ENCODE measurements at places on chromosomes 5 and 9.

DNA sequence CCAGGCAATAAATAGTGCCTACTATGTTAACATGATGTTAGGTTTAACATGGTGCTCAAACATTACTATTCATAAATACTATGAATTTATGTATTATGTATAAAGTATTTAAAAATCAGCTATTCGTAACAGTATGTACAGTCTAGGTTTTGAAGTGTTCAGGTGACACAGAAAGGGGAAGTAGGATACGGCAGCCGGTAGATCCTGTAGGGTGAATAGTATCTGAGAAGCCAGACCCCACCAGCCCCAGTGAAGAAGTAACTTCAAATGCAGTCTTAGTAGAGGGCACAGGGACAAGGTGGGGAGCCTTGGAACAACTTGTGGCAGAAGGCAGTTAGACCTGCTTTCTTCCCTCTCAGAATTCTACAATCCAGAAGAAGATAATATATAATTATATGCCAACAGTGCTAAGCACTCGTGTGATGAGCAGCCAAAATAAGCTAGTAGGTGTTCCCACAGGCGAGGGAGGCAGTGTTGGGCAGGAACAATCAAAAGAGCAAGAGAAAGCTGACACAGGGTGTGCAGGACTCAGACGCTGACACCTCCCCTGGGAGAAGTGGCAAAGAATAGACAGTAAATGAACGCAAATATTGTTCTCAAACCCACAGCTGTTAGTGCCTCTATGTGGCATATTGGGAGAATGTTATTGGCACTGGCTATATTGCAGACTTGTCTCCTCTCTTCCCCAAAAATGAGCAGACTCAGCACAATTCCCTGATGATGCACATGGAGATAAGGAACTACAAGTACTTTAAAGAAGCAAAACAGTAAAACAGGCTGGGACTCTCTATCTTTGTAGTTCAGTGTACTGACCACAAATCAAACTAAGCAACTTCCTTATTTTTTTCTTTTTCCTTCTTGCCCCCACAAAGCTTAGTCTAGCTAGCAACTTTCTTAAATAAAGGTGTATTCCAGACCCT is 4.6 kb downstream of the ZNF367 start:
- DNase-seq, result no peak

DNA sequence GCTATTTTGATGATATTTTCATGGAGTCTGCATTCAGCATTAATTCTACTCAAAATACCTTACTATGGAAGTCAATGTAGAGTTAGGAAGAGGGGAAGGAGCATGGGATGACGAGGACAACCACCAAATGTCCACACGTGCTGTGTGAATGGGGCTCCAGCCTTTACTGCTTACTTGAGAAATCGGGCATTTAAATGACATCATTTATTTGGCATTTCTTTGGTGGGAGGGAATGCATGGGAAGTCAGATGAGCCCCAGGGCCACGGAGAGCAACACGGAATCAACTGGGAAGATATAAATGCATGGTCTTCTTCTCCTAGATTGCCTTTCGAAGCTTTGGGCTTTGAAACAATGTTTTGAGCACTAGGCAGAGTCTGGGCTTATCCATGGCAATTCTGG is 458.5 kb upstream of the KLF4 start:
- DNase-seq, result no peak

DNA sequence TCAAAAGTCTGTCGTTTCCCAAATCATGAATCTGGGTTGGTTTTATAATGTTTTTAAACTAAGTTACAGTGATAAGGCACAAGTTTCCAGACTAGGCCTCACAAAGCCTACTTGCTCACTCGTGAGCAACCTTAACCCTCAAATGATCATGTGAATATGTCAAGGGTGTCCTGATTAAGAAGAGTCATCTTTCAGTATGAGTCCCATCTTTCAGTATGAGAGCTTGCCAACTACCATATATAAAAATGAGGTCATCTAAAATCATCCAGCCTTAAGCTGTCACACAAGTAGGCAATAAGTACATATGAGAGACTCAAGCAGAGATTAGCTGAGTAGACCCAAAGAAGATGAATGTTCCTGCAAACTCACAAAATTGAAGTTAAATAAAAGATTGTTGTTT is 668.4 kb upstream of the FAM174A start:
- DNase-seq, result peak; percentile 51

DNA sequence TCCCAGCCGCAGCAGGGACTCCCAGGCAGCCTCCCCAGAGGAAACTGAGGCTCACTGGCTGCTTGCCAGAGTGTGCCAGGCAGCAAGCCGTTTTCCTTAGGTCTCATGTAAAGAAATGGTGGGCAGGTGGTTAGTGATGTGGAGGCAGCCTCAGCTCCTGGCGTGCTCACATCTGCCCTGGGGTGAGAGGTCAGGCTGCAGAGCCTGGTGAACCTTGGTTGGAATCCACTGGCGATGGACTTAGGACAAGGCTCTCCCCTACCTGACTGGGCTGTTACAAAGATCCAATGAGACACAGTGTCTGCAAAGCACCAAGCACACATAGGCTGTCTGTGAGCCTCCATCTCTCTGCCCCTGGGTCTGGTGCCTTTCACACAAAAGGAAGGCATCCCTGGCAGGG is 30.9 kb downstream of the LHX6 start:
- DNase-seq, result no peak

DNA sequence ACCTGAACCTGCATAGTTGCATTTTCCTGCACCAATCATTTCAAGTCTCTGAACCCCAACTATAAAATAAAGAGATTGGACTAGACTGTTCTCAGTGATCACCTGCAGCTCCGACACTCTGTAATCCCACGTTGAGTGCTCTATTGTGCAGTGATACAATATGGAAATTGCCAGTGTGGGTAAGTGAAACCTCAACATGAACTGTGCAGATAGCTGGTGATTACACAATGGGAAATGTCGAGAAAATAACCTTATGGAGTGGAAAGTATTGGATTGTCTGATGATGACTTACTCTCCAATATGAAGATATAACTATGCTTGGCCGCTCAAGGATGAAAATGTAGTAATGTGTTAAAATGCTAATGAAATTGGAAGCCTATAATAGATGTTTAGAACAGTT is 293.1 kb upstream of the BRINP1 start:
- no peak for DNase-seq

- DNase-seq, result peak; percentile 5
Observed at GRCh38 chr5:68962757-68963484, 130.9 kb upstream of the SLC30A5 start.

- no peak for DNase-seq
Observed at GRCh38 chr9:124794902-124795491, 18.1 kb downstream of the OLFML2A start.

DNA sequence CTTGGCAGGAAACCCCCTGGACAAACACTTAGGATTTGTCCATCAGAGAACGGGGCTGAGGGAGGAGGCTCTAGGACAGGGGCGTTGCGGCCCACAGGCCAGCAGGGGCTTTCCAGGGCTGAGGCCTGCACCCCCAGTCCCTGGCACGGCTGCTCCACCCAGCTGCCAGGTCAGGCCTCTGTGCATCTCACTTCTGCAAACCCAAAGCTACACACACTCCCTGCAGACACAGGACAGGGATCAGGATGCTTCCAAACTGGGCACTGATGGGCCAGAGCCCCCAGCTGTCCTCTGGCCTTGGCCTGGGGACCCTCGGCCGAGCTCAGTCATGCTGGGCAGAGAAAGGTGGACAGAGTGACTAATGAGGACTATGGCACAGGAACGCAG is 106.2 kb upstream of the SARDH start:
- DNase-seq, result no peak

GRCh38 chr5:91925249-91925648 is 542.1 kb upstream of the ARRDC3 start:
- DNase-seq, result no peak

DNA sequence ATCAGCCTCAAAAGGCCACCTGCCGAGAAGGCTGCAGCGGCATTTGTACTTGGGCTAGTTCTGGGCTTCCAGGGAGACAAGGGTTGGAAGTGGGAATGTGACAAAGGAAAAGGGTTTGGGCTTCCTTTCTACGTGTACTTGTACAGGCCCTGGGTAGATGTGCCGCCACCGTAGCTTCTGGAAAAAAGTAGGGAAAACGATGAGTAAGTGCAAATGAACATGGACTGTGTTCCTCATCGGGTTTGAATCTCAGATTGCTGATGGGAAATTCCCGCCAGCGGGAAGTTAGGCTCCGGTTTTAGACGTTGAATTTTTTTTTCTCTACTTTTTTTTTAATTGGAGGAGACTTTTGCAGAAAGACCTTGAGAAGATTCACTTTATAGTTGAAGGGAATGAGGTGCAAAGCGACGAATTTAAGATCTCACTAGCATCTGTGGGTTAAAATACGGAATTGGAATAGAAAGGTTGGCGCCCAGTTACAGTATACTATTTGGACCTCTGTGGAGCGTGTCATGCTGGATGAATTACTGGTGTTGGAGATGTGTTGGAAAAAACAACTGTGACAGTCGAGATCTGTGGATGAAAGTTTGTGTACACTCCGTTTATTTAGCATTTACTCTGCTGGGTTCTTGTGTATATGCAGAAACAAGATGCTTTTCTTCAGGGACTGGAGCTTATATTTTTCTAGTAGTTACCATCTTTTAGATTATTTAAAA is 1.2 kb downstream of the G3BP1 start:
- DNase-seq, result no peak

GRCh38 chr9:87498811-87499360 is 1.2 kb downstream of the DAPK1 start:
- DNase-seq, result no peak

GRCh38 chr9:9752722-9753121 is 860.1 kb downstream of the PTPRD start:
- no peak for DNase-seq

DNA sequence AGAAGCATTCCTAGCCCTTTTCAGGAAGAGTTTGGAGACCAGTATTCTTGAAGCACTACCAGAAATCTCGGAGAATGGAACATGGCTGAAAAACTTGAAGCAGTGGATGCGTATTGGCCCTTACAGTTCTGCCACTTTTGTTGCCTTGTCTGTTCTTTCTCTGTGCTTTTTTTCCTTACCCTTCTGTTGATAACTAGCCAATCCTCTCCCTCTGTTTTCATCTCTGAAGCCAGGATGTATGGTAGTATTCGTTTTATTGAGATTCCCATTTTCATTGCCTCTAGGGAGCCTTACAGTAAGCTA is 564 bp upstream of the CCNH start:
- no peak for DNase-seq

DNA sequence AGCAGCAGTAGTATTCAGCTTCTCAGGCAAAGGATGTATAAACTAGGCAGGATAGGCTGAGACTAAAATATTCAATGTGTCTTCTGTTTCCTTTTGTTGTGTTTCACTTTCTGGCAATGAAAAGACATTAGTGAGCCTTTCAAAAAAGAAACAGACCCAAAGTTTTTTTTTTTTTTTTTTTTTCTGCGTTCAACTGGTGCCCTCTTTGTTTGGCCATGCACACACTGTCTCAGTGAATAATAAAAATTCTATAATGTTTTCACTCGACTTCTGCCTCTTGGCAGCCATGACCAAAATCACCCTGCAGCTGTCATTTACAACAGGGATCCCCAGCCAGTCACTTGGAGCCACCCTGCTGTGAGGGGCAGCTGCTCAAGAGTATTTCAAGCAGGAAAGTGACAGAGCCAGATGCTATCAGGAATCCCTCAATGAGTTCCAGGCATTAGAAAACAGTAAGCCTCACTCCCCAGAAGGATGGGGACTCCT is 44.0 kb upstream of the MAN2A1 start:
- no peak for DNase-seq

DNA sequence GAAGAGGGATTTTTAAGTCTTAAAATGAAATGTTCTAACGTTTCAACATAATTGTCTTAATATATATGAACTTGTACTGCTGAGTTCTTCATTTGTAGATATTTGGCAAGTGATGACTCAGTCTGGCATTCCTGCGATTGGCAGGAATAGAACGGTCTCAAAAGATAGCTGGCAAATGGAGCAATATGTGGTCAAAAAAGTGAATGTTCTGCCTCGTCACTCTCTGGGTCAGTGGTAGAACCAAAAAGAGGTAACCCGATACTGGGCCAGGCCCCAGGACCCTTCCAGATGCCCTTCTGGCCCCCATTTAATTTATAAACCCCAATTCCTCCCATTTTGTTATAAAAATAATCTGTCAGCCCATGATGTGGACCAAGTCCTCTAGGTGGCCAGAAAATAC is 39.2 kb downstream of the ZNF366 start:
- no peak for DNase-seq

- peak; percentile 82 for DNase-seq
Observed at GRCh38 chr5:36606428-36607113, at the start of gene SLC1A3. SLC1A3 (plus strand) TSS chr5:36606606; CDS start chr5:36608424, 1,818 bp downstream.

DNA sequence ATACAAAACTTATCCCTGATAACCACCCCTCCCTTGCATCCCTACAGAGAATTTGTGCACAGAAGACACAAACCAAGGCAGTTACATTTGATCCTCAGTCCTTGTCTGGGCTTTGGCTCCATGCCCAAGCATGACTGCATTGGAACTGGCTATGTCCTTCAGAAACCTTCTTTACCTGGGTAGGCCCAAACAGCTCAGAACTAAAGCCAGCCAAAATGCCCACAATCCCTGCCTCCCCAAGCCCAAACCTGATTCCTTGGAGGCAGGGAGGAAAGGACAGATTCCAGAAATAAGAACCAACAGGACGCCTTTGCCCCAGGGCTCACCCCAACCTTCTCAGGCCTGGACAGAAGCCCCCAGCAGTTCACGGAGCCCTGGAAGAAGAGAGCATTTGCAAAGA is 8.2 kb downstream of the IL17B start:
- no peak for DNase-seq

DNA sequence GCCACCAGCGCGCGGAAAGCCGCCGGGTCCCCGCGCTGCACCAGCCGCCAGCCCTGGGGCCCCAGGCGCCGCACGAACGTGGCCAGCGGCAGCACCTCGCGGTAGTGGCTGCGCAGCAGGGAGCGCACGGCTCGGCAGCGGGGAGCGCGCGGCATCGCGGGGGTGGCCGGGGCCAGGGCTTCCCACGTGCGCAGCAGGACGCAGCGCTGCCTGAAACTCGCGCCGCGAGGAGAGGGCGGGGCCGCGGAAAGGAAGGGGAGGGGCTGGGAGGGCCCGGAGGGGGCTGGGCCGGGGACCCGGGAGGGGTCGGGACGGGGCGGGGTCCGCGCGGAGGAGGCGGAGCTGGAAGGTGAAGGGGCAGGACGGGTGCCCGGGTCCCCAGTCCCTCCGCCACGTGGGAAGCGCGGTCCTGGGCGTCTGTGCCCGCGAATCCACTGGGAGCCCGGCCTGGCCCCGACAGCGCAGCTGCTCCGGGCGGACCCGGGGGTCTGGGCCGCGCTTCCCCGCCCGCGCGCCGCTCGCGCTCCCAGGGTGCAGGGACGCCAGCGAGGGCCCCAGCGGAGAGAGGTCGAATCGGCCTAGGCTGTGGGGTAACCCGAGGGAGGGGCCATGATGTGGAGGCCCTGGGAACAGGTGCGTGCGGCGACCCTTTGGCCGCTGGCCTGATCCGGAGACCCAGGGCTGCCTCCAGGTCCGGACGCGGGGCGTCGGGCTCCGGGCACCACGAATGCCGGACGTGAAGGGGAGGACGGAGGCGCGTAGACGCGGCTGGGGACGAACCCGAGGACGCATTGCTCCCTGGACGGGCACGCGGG is at the start of gene TERT:
Gene TERT, minus strand, starts transcription at position 234 of the 815 bp plus-strand sequence. Its CDS starts 79 bp downstream, at position 155.
- DNase-seq, result peak; percentile 90

Measured in activated CD4-positive, alpha-beta T cell treated with anti-CD3 and anti-CD28 coated beads, Interleukin-2, amount 50 U/mL, for 16 hours (primary cell).